Activated naive CD4-positive, alpha-beta T cell treated with anti-CD3 and anti-CD28 coated beads, Interleukin-2, amount 50 U/mL, for 72 hours (primary cell): ENCODE measurements at places on chromosomes 2 and 18.

GRCh38 chr2:217568289-217568971, 434.4 kb downstream of the TNS1 start:
- no peak for DNase-seq

DNA sequence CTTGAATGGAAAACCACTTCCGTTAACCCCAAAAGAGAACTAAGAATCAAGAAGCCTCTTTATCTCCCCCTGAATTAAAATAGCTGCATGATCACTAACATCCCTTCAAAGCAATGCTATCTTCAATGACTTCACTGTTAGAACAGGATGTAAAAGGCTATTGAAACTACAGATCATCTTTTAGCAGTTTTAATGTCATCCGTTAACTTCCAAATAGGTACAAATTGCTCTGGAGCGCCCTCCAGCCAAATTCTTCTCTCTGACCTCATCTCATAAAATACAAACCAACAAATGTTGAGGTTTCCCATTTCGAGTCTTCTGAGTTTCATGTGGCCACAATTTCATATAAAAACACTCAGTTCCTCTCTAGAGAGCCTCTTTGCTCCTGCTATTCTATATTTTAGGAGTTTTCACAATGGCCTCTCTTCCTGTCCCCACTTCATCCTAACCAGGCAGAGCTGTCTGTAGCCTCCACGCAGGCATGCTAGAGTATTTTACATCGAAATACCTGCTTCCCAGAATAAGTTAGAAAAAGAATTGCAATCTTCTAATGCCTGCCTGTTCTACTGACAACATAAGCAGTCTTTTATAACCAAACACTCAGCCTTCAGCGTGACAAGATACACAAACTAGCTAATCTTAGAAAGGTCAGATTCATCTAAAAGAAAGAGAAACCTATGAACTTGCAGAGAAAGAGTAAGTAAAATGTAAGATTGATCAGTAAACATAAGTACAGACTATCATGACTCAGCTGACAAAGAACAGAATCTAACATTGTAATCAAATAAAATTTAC, 37.9 kb downstream of the B4GALT6 start:
- no peak for DNase-seq

- DNase-seq, result no peak
Measured at GRCh38 chr2:34738691-34739090, 1139.6 kb upstream of the FAM98A start.

DNA sequence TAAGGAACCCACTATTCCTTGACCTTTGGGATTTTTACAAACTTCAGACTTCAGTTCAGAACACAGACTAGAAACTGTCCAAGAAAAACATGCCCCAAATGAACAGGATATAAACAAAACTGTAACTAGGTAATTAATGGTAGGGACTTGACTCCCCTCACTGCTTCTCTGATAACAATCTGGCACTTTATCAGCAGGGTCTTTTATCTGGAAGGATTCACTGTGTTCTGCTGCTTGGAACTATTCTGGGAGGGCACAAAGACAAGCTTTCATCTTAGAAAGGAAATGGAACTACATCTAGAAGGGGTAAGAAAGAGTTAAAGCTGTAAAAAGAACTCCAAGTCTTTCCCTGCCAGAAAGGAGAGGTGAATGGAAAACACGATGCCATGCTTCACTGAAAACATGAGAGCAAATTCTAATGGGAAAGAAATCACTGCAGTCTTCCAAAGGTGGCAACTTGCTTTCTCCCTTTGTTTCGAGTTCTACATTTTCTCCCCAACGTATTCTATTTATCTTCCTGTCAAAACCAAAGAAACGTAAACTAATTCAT, 181.2 kb downstream of the THADA start:
- DNase-seq, result no peak

GRCh38 chr2:26471766-26472706, 5.9 kb downstream of the OTOF start:
- DNase-seq, result no peak

GRCh38 chr2:25314514-25315315, 27.0 kb downstream of the DNMT3A start:
- peak; percentile 83 for DNase-seq
